Cerebellum (tissue), 4 donors: ENCODE measurements at places on chromosomes 16 and 17. TPM values are rescaled to one million over a fixed set of nuclear protein-coding genes. Genes with fewer than 3 reads are reported as not detected.

The SLC5A10 gene
- 0.09 TPM for total RNA-seq

DNA sequence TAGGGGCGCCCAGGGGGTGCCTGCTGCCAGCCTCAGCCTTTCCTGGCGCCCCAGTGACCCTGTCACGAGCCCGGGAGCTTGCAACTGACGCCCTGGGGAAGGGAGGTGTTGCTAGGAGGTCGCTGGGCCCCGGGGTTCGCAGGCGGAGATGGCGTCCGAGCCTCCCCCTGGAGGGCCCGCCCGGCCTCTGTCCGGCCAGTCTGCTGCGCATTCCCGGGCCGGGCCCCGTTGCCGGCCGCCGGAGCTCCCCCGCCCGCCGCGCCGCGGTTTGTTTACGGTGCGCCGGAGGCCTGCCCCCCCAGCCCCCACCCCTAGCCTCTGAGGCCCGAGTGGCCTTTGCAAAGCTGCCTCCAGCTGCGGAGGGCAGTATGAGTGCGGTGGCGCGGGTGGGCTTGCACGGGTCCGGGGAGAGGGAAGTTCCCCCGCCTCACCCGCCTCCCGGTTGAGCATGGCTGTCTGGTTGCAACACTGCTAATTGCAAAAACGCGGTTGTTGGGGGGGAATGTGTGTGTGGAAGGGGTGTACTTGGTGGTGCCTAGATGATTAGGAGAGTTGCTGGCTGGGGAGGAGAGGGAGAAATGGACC is 514 bp downstream of the THRA start:
- no peak for DNase-seq

DNA sequence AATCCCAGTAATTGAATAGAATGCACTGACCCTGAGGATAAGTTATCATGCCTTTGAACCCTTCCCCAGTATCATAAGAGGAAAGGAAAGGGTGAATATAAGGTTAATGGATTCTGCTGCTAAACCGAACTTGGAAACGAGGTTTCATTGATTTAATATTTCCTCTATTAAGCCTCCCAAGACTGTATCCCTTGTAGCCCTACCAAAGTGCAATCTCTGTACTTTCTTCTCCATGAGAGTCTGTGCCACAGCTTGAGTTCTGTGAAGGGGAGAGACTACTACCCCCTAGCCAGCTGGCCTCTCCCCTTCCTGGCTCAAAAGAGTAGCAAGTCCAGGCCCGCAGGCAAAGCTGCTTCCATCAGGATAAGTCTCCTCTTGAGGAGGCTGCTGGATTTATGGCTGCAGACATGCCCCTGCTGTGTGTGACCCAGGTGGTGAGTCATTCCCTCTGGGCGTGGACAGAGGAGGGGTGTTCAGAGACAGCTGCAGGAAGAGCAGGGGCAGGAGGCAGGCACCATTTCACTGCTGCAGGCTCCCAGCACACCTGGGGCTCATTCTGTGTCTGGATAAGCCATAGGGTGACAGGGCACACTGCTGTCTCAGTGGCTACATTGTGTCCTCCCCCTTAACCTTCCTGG is 58.4 kb downstream of the TOM1L2 start:
- DNase-seq = no peak

GRCh38 chr17:977166-977565 is 2.4 kb downstream of the NXN start:
- no peak for DNase-seq

The ERN2 gene
- total RNA-seq = 0.45 TPM
